Spinal cord (tissue), 10 donors: ENCODE measurements at places on chromosomes 11 and 22. TPM values are rescaled to one million over a fixed set of nuclear protein-coding genes. Genes with fewer than 3 reads are reported as not detected.

OR10D3 gene
- polyA plus RNA-seq, result not detected

DGCR8 gene
- polyA plus RNA-seq, result 58.7 TPM

SMC1B gene
- polyA plus RNA-seq, result 0.14 TPM

EMID1 gene
- 24.4 TPM for polyA plus RNA-seq

OR8G1 gene
- not detected for polyA plus RNA-seq

NLRP14 gene
- polyA plus RNA-seq, result 2.6 TPM

KRTAP5-10 gene
- polyA plus RNA-seq, result 0.24 TPM

DCHS1 gene
- 42.8 TPM for polyA plus RNA-seq

SCUBE1 gene
- 9.3 TPM for polyA plus RNA-seq

IL17REL gene
- polyA plus RNA-seq, result 0.96 TPM

CARD16 gene
- polyA plus RNA-seq, result 0.97 TPM

FREY1 gene
- polyA plus RNA-seq, result 0.57 TPM

ELF5 gene
- polyA plus RNA-seq, result 0.54 TPM

NOX4 gene
- 1.9 TPM for polyA plus RNA-seq

LGR4 gene
- 27.7 TPM for polyA plus RNA-seq

MS4A6A gene
- 7.1 TPM for polyA plus RNA-seq

CAPN5 gene
- polyA plus RNA-seq, result 42.6 TPM

KRTAP5-9 gene
- polyA plus RNA-seq, result 0.71 TPM

MUC5AC gene
- polyA plus RNA-seq, result 0.02 TPM

KRTAP5-7 gene
- 1.4 TPM for polyA plus RNA-seq

NRGN gene
- 31.4 TPM for polyA plus RNA-seq

ST14 gene
- polyA plus RNA-seq, result 2.8 TPM

BTG4 gene
- not detected for polyA plus RNA-seq

OR2AG1 gene
- polyA plus RNA-seq, result not detected

SNRPD3 gene
- polyA plus RNA-seq, result 130 TPM

CNGA4 gene
- polyA plus RNA-seq, result 0.78 TPM

MYO18B gene
- 0.98 TPM for polyA plus RNA-seq

CATSPERZ gene
- 1.4 TPM for polyA plus RNA-seq

C11orf65 gene
- 0.84 TPM for polyA plus RNA-seq

HPX gene
- 6.0 TPM for polyA plus RNA-seq

PKDREJ gene
- 0.30 TPM for polyA plus RNA-seq

OR2AG2 gene
- 0.14 TPM for polyA plus RNA-seq

CABP4 gene
- polyA plus RNA-seq, result 0.53 TPM

HEPN1 gene
- polyA plus RNA-seq, result 48.4 TPM

TREH gene
- polyA plus RNA-seq, result 1.5 TPM

DNAJB7 gene
- polyA plus RNA-seq, result 1.2 TPM

FGF19 gene
- 0.48 TPM for polyA plus RNA-seq

BATF2 gene
- 1.0 TPM for polyA plus RNA-seq

DUSP8 gene
- polyA plus RNA-seq, result 70.7 TPM

PNPLA5 gene
- polyA plus RNA-seq, result 0.87 TPM

SLC16A8 gene
- 7.9 TPM for polyA plus RNA-seq

TEAD1 gene
- polyA plus RNA-seq, result 59.3 TPM

ALDH3B1 gene
- 4.8 TPM for polyA plus RNA-seq

HEPACAM gene
- polyA plus RNA-seq, result 129 TPM

ARAP1 gene
- polyA plus RNA-seq, result 44.8 TPM

NXPE2 gene
- 0.54 TPM for polyA plus RNA-seq

POU2AF2 gene
- not detected for polyA plus RNA-seq

GAL gene
- polyA plus RNA-seq, result 8.0 TPM
